ENCODE measurements at places on chromosomes 1 and 21.

DNA sequence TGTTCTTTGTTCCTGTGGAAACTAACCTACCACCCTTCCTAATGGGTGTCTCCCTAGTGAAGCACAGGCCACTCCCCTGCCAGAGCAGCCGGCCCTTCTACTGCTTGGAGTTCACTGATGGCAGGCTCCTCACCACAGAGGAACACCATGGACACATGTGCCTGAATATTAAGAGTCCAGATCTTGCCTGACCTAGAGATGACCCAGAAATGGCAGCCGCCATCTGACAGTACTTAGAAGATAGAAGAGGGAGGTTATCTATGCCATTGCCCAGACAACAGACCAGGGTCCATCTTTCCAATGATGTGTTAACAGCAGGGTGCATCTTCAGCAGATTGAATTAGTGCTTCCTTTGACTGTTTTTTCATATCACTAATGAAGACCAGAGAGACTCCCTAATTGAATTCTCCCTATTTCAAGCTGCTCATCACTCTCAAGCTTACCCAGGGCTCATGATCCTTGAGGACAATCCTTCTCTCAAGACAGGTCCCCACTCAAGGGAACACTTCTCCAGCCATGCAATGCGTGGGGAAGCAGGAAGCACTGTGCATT lies 59.8 kb downstream of the PLEKHA6 start:
- no peak for DNase-seq

DNA sequence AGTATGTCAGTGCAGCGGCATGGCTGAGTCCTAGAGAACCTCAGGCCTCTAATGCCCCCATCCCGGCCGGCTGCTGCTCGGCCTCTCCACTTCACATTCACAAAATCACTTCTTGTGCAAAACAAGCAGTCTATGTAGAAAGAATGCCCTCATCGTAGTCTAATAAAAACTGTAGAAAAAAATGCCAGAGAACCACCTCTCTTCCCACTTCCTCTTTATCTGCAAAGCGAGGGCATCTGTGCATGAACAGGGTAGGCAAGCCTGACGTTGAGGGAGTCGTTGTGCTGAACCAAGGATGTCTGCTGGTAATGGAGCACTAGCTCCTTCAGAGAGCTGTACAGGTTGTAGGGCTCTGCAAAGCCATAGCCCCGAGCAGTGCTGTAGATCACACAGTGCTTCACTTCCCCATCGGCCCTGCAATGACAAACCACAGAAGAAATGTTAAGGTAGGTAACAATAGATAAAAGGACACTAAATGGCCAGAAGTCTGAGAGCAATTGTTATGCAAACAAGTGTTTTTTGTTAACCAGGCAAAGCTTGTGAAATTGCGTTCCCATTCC lies 88.9 kb downstream of the PIK3R3 start:
- no peak for DNase-seq

DNA sequence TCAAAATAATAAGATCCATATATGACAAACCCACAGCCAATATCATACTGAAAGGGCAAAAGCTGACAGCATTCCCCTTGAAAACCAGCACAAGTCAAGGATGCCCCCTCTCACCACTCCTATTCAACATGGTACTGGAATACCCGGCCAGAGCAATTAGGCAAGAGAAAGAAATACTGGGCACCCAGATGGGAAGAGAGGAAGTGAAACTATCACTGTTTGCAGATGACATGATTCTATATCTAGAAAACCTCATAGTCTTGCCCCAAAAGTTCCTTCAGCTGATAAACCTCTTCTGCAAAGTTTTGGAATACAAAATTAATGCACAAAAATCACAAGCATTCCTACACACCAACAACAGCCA lies 442.7 kb downstream of the PTBP2 start:
- DNase-seq: no peak

GRCh38 chr1:2098839-2099785 lies 48.9 kb downstream of the PRKCZ start:
- no peak for DNase-seq

GRCh38 chr1:60225486-60225885 lies 151.9 kb upstream of the C1orf87 start:
- DNase-seq: no peak

- no peak for DNase-seq
These were observed 47.2 kb downstream of the CAPN9 start for GRCh38 chr1:230794431-230794830.

DNA sequence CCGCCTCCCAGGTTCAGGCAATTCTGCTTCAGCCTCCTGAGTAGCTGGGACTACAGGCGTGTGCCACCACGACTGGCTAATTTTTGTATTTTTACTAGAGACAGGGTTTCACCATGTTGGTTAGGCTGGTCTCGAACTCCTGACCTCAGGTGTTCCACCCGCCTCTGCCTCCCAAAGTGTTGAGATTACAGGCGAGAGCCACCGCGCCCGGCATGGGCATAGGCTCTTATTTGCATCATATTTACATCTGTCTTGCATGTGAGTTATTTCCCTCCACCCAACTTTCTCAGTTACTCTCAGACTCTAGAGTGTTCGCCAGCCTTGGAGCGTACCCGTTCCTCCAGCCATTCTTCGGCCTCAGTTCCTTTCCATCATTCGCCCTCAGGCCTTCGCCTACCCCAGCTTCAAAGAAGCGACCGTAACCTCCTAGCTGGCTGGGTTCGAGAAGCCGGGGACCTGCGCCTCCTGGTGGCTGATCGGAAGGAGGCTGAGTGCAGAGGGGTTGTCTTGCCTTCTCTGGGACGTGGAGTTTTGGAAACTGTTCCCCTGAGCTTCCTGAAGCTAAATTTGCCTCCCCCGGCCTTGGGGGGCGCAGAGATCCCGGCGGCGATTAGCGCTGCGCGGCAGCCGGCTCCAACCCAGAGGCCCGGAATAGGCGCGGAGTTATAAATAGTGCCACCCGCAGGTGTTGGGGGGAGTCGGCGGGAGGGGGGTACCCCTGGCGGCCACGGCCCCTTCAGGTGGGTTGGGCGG lies 3.6 kb upstream of the ZBTB7B start:
- peak; percentile 76 for DNase-seq

GRCh38 chr1:162391790-162392563 lies 10.4 kb downstream of the C1orf226 start:
- DNase-seq: no peak

- no peak for DNase-seq
These were observed 79.4 kb downstream of the TOMM20 start for GRCh38 chr1:235049217-235049616.

DNA sequence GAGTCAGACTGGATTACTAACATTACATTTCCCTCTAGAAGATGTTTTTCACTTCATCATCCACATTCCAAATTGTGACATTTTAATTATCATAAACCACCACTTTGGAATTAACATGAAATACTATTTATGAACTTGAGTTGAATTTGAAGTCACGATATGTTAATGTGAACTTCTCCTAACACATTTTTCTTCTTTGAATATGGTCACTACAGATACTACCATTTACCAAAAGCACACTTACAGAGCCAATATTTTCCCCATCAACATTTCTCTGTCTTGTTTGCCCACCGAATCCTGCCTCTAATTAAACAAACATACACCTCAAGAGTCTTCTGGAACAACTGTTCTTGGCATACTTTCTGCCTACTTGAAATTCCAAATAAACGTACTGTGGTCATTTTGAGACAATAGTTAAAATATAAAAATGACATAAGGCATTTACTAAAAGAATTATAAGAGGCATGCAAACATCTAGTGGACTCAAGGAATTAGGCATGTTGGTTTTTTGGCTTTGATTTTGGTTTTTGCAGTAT lies 177.4 kb downstream of the AKT3 start:
- no peak for DNase-seq

DNA sequence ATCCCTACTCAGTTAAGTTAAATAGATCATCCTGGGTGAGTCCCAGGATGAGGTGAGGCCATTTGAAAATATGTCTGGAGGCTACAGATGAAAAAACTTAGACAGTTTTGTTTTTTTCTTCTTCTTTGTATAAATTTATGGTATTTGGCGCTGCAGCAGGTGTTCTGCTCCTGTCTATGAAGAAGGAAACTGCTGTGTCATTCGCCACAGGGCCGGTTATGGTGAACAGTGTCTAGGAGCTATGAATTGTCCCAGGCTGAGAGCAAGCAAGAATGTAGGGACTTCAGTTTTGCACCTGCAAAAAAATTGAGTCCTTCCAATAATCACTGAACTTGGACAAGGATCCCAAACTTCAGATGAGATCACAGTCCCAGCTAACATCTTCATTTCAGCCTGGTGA lies 674.3 kb upstream of the RGS18 start:
- DNase-seq: no peak

DNA sequence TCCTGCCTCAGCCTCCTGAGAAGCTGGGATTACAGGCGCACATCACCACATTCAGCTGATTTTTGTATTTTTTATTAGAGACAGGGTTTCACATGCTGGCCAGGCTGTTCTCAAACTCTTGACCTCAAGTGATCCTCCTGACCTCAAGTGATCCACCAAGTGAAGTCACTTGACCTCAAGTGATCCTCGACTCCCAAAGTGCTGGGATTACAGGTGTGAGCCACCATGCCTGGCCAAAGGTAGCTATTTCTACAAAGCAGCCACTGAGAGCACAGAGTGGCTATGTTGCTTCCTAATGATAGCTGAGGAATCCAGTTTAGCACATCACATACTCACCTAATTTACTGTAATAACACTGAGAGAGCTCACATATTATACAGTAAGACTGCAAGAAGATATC lies 44.8 kb upstream of the CPLANE2 start:
- no peak for DNase-seq

DNA sequence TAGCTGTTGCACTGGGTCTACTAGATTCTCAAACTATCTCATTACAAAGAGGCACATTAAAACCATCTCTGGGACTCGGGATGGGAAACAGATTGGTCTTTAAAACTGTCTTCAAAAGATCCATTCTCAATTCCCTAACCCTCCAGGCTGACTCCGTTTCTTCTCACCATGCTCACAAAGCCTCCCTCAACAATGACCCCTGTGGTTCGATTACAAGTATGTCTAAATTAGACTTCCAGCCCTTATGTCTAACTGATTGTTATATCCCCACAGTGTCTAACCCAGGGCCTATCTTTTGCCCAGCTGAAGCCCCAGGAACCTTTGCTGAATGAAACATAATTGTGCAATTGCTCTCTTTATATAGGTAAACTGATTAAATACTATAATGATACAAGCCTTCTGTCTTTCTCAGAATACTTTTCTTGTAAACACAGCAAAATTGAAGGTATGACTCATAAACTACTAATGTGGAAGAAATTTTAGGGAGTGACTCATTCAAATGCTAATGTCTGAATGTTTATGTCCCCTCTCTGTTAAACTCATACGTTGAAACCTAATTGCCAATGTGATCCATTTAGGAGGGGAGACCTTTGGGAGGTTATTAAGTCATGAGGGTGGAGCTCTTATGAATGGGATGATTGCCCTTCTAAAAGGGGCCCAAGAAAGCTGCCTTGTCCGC lies 65.6 kb upstream of the DAB1 start:
- DNase-seq: no peak

DNA sequence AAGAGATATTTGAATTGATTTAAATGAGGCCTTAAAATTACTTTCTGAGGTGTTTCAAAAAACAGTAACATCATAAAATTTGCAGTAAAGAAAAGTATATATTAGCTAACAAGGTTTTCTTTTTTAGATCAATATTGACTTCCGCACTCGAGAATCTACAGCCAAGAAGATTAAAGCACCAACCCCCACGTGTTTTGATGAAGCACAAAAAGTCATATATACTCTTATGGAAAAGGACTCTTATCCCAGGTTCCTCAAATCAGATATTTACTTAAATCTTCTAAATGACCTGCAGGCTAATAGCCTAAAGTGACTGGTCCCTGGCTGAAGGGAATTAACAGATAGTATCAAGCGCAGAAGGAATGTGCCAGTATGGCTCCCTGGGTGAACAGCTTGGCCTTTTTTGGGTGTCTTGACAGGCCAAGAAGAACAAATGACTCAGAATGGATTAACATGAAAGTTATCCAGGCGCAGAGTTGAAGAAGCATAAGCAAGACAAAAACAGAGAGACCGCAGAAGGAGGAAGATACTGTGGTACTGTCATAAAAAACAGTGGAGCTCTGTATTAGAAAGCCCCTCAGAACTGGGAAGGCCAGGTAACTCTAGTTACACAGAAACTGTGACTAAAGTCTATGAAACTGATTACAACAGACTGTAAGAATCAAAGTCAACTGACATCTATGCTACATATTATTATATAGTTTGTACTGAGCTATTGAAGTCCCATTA lies 3.6 kb downstream of the RGS1 start:
- no peak for DNase-seq

DNA sequence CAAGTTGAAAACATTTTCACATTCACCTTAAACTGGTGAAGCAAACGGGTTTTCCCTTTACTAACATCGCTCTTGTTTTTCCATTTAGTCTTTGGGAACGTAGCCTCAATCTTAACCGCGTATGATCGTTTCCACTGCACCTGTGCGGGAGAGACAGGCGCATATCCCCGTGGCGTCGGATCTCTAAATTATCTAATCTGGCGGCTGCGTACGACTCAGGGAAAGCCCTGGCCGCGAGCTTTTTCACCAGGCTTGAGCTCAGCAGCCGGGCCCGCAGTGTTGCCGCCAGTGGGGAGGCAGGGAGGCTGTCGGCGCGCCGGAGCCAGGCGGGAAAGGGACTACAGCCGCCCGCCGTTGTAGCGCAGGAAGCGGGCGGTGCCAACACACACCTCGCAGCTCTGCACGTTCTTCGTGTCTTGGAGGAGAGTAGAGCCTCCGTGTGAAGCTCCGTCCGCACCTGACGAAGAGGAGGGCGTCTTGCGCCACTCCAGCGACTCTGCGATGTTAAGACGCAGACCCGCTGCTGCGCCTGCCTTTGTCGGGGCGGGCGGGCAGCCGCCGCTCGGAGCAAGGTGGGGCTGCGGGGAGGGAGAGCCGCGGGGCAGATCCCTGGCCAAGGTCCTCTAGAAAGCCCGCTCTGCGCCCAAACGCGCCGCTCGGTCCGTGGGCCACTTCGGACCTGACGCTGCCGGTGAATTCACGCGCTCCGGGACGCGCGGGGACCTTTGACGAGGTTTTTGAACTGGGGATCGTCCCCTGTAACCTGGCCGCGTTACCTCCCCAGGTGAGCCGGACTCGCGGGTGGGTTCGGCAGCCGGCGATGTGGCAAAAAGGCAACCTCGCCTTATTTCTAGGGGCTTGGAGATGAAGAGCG lies 18.5 kb upstream of the TBX15 start:
- DNase-seq: no peak

- DNase-seq: no peak
These were observed 3.8 kb downstream of the SERTAD4 start for GRCh38 chr1:210236386-210236839.

- DNase-seq: no peak
These were observed 9.7 kb downstream of the CLCNKA start for GRCh38 chr1:16031551-16031950.

GRCh38 chr1:173827611-173828010 lies 2.9 kb upstream of the CENPL start:
- no peak for DNase-seq

DNA sequence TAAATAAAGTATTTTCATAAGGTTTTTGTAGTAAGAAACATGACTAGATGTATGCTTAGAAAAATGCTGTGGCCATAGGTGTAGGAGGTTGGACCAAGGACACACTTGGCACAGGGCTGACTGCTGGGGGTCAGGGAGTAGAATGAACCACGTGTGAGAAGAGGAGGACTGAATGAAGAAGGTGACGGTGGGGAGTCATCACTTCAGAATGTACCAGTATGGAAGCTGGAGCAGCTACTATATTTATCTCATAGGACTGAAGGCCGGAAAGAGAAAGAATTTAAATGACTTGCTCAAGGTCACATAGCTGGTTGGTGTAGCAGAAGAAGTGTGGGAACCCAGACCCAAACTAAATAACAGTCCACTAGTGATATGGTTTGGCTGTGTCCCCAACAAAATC lies 79.8 kb upstream of the HAO2 start:
- no peak for DNase-seq

- no peak for DNase-seq
These were observed 43.4 kb downstream of the CDCP2 start for GRCh38 chr1:54109129-54110090.
